Activated CD4-positive, alpha-beta T cell treated with anti-CD3 and anti-CD28 coated beads, Interleukin-2, amount 50 U/mL, for 48 hours (primary cell): ENCODE measurements at places on chromosomes 1 and 21.

GRCh38 chr1:25128121-25128621 lies 104.1 kb downstream of the SYF2 start:
- DNase-seq: no peak

- peak; percentile 53 for DNase-seq
Observed at GRCh38 chr1:20058531-20058930, 11.5 kb upstream of the PLA2G5 start.

GRCh38 chr1:14706631-14707030 lies 108.1 kb downstream of the KAZN start:
- no peak for DNase-seq

DNA sequence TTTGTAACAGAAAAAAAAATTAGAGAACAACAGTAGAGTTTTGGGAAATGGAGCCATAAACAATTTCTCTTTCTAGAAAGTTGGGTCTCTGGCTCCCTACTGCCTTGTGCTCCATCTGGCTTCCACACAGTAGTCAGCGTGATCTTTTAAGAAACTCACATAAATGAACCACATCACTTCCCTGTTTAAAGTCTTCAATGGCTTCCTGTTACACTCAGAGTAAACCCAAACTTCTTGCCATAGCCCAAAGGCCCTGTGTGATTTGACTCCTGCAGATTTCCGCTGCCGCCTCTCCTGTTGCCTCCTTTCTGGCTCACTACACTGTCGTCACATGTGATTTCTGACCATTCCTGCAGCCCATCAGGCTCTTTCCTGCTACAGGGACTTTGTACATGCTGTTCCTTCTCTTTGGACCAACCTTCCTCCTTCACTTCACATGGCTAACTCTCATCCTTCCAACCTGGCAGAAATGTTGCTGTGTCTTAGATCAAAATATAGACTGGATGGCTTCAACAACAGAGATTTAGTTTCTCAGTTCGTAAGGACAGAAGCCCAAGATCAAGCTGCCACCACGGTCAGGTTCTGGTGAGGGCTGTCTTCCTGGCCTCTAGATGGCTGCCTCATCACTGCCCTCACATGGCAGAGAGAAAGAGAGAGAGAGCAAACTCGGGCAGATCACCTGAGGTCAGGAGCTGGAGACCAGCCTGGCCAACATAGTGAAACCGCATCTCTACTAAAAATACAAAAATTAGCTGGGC lies 34.0 kb downstream of the OPRD1 start:
- no peak for DNase-seq

DNA sequence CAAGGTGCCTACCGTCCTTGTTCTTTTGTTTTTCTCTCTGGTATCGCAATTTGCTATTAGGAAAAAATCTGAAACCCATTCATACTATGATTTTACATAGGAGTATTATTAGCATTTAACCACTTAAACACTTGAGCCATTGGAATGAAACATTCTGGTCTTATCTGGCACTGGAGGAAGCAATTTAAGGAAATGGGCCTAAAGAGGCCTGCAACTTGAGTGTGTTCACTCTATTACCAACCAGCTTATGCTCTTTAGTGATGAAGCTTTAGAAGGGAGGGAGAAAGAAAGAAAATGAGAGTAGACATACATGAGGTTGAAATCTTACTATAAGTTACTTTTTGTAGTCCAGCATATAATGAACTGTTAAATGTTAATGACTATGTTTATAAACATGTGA lies 5.7 kb downstream of the GJA5 start:
- DNase-seq: no peak

GRCh38 chr1:205319081-205320018 lies 2.2 kb downstream of the NUAK2 start:
- DNase-seq: peak; percentile 29

GRCh38 chr1:169316556-169316955 lies 51.0 kb downstream of the NME7 start:
- no peak for DNase-seq

DNA sequence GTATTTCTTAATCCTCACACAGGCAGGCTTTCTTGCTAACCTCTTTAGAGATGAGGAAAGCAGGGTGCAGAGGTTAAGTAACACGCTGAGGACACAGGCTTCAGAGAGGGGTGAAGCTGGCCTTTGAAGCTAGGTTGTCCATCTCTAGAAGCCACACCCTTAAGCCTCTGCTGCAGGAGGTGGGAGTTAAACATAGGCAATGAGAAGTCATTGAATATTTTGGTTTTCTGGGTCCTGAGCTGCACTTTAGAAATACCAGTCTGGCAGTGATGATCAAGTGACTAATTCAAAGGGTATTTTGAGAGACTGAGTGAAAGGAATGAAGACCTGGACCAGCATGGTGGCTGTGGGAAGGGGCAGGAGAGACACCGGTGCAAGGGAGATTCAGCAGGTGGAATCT lies 9.9 kb downstream of the KCNJ15 start:
- DNase-seq: no peak

DNA sequence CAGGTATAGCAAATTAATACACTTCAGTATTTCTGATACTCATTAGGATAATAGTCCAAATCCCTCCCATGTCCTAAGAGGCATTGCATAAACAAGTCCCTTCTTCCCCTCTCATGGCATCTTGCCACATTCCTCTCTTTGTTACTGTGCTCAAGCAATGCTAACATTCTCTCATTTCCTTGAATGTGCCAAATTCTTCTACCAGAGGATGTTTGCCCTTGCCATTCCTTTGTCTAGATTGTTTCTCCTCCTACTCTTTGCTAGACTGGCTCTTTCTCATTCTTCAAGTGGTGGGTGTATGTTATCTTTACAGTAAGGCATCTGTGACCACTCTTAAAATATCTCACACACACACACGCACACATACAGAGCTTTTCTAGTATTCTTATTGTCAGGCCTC lies 621.0 kb upstream of the CXADR start:
- DNase-seq: no peak

DNA sequence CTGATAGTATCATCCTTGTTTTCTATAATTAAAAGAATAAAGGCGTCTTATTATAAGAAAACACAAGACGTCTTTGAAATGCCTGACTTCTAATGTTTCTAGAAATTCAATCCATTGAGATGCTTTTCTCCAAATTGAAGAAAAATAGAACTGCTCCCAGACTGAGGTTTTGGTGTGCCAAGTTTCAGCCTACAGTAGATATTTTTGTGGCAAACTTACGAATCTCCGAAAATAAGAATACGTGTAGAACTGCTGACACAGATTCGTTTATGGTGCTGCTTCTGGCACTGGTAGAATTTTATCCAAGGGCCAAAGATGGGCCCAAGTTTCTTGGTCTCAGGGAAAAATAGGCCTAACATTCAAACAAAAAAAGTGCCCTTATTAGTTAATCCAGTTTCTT lies 554.5 kb upstream of the NR5A2 start:
- no peak for DNase-seq

- DNase-seq: no peak
Observed at GRCh38 chr1:15299806-15300205, 52.8 kb downstream of the FHAD1 start.

- DNase-seq: no peak
Observed at GRCh38 chr1:101268893-101269292, 32.1 kb downstream of the S1PR1 start.

DNA sequence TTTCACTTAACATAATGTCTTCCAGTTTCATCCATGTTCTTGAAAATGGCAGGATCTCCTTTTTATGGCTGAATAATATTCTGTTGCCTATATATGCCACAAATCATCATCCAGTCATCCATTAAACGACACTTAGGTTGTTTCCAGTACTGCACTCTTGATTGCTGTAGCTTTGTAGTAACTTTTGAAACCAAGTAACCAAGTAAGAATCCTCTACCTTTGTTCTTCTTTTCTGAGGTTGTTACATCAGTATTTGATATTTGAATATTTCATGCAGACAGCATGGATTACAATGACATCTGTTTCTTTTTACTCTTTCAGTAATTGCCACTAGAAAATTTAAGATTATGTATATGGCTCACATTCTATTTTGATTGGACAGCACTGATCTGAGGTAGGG lies 22.1 kb upstream of the PRDM2 start:
- DNase-seq: no peak

GRCh38 chr1:226111098-226111882 lies 48.8 kb downstream of the H3-3A start:
- no peak for DNase-seq

- DNase-seq: no peak
Observed at GRCh38 chr1:221778125-221778524, 36.2 kb upstream of the DUSP10 start.

DNA sequence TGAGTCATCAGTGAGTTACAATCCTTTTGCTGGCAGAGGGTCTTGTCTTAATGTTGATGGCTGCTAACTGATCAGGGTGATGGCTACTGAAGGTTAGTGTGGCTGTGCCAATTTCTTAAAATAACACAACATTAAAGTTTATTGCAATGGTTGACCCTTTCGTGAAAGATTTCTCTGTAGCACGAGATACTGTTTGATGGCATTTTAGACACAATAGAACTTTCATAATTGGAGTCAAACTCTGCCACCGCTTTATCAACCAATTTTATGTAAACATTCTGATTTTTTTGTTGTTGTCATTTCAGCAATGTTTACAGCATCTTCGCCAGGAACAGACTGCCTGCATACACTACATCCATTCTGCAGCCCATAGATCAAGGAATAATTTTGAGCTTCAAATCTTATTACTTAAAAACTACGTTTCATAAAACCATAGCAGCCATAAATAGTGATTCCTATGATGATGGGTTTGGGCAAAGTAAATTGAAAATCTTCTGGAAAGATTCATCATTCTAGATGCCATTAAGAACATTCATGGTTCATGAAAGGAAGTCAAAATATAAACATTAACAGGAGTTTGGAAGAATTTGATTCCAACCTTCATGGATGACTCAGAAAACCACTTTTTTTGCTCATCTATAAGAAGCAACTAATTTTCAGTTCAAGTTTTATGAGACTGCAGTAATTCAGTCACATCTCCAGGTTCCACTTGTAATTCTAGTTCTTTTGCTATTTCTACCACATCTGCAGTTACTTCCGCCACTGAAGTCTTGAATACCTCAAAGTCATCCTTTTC lies 85.9 kb downstream of the TYW3 start:
- DNase-seq: no peak

DNA sequence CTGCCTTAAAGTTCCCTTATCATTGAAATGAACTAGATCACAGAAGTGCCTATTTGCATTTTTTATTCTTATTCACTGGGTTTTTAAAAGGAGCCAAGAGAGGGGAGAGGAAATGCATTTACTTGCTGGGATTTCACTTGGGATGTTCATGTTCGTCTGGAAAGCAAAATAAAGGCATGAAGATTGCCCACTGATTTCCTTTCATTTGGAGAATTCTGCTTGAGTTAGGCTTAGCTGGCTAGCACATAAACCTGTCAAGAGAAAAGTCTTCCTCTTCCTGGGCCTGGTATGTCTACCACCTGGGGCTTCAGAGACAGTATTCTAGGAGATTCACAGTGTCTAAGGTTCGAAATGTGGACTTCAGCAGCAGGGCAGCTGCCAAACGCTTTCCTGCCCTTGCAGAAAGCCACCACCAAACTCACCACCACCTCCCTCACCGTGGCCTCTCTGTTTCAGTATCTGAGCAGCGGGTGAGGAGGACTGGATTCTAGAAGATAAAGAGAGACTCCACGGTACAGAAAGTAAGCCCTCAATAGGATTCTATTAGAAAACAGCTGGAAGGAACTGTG lies 44.5 kb downstream of the HIVEP3 start:
- DNase-seq: no peak

DNA sequence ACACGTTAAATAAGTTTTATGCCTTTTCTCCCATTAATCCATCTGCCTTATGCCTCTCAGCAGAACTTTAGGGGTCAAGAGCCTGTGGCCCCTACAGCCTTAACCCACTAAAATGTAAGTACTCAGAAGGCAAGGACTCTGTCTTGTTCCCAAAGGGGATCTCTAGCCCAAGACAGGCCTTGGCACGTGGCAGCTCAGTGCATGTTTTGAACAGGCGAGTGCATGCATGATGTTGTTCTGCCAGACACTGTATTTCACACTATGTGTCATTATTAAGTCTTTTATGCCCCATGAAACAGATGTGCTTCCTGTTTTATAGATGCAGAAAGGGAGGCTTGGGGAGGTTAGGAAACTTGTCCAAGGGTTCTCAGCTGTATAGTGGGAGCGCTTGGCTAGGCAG lies 102.8 kb downstream of the ETS2 start:
- DNase-seq: no peak

DNA sequence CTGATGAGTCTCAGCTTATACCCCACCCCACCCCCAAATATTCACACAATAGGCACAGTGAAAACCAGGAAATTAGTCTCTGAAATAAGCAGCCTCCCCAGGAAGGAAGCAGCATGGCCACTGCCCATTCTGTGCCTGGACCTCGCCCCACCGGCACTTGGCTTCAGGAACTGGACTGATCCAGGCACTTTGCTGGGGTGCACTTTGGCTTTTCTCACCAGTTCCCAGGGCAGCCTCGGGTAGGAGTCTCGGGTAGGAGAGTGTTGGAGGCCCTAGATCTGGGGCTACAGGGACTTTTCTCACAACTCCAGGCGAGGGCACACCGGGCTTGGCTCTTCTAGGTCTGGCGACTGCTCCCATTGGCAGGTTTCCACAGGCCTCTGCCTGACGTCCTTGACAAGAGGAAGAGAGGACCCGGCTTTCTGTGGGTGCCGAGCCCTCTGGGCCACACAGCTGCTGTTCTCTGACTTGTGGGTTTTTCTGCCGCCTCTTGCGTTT lies 18.7 kb downstream of the ADARB1 start:
- DNase-seq: peak; percentile 1

DNA sequence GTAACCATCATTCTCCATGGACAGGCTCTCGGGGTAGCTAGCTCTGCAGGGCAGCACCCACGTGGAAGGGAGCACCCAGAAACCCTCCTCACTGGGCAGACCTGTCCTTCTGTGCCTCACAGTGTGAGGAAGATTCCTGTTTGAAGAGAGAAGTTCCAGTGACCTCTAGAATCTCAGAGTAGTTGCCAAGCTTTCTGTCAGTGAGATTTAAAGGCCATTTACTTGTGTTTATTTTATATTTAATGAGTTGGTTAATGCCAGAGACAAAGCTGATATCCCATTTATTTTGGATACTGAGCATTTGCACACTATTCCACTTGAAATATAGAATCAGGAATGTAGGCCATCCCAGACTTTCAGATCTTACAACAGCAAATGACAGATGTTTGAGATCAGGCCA lies 28.7 kb downstream of the MTARC1 start:
- no peak for DNase-seq

- DNase-seq: peak; percentile 57
Observed at GRCh38 chr1:110003747-110004428, 19.3 kb downstream of the AHCYL1 start.

DNA sequence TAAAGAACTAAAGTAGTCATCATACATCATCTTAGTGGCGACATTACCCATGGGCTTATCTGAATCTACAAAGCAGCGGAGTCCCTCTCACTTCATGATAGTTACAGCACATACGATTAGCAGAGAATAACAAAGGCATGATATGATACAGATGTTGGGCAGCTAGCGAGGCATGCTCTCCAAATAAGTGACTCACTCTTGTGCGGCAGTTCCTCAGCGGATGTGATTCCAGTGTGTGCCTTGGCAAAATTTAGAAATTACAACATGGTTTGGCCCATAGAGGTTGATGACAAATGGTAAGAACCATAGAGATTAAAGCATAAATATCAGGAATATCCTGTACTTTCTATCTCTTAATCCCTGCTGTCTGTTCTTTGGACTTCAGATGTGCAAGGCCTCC lies 48.1 kb upstream of the PAXBP1 start:
- no peak for DNase-seq
